Hematopoietic multipotent progenitor cell treated with erythropoietin and hydrocortisone succinate and interleukin-3 and kit ligand, for 17 days (in vitro differentiated cells): ENCODE measurements at places on chromosomes 1 and 21.

- no peak for DNase-seq
Measured at GRCh38 chr21:39849014-39849655, 18.1 kb upstream of the PCP4 start.

GRCh38 chr1:210340311-210340710 lies 11.6 kb downstream of the HHAT start:
- DNase-seq: no peak

GRCh38 chr1:204475656-204476432 lies 18.8 kb downstream of the PIK3C2B start:
- DNase-seq: no peak

GRCh38 chr1:94592571-94592920 lies 51.0 kb upstream of the F3 start:
- DNase-seq: no peak

GRCh38 chr1:36306210-36306901 lies at the start of gene SH3D21:
Gene SH3D21 (plus strand): TSS chr1:36306368. CDS start chr1:36306421, 53 bp downstream.
- no peak for DNase-seq

DNA sequence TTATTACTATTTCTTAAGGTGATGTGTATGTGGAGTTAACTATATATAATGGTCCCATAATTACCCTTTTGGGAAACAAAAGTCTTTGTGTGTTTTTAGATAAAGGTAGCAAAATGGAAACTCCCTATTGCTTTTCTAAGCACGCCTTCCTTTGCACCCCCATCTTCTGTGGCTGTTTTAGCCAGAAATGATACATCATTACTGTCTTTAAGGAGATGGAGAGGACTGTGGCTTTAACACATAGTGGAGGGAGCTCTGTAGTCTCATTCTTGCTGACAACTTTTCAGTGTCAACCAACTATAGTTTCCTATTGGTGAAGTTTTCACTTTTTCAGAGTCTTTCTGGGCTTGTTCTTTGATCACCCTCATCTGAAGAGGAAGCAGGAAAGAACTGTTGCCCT lies 1.0 kb downstream of the APOBEC4 start:
- DNase-seq: no peak

- peak; percentile 86 for DNase-seq
Measured at GRCh38 chr1:40404670-40405462, 31.3 kb downstream of the SMAP2 start.

DNA sequence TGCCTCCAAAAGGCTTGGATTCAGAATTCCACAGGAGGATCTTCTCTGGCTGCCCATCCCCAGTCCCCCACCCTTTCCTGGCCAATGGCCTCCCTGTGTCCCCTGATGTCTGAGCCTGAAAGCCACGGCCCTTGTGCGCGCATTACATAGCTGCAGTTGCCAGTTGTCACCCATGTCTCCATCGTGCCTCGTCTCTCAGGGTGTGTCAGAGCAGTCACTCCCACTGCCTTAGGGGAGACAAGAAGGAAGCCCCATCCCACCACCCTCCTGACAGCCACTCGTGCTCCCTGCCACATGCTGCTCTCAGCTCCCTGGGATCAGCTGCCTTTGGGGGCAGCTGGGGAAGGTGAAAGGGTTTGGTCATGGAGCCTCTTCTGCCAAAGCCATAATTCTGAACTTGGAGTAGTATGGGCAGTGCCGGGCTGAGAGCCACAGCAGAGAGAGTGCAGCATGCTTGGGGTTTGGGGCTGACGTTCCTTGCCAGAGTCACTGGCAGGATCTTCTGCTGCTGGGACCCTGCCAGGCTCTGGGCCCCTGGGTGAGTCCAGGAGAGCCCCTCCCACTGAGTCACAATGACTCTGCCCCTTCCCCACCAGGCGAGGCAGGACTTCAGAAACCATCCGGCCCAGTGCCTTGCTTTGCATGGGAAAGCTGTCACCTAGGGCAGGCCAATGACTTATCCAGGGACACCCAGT lies 285.9 kb upstream of the VAMP3 start:
- no peak for DNase-seq

DNA sequence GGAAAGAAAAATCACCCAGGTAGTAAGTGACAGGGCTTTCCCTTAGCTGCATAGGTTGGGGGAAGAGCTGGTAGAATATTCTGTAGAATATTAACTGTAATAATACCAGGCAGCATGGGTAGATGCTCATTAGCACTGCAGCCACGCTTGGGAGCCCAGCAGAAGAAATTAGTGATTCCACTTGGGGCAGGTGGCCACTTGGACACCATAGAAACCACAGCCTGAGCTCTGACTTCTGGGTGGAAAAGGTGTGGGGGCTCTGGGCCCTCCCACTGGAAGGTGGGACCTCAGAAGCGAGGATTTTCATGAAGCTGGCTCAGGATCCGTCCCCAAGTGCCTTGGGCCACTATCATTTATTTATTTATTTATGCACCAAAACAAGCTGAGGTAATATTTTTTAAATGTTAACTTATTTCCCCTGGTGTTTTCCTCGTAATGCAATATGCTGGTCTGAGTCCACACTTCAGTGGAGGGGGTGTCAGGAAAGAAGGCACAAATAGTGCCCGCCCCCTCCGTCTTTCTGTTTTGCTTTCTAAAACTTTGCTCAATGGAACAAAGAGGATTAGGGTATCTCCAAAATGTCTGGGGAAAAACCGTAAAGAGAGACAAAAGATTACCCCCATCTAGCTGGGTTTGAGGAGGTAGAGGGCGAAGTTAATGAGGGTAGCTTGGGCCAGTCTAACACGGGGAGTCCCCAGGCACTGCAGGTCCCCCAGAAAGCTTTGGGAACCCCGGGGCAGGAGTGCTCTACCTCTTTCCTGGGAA lies 75.2 kb upstream of the GADD45A start:
- no peak for DNase-seq

DNA sequence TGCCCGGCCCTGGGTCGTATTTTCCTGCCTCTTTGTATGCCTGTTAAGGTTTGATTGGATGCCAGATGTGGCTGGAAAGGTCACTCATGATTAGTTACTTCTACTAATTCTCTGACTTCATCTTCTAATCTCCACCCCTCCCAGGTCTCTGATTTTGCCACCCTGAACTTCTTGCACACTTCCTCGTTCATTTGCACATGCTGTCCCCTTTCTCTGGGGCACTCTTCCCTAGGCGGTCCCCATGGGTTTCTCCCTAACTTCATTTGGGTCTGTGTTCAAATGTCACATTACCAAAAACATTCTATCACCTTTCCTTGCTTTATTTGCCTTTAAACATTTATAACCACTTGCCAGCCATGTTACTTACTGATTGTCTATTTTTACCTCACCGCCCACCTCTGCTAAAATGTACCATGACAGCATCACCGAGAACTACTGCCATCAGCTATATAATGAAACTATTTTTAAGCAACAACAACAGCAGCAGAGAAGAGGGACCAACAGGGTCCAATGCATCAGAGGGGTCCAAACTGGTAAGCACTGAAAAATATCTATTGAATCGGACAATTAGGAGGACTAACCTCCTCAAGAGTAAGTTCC lies 45.8 kb upstream of the FMOD start:
- DNase-seq: no peak

GRCh38 chr1:220843481-220844011 lies 35.7 kb upstream of the HLX start:
- DNase-seq: no peak

DNA sequence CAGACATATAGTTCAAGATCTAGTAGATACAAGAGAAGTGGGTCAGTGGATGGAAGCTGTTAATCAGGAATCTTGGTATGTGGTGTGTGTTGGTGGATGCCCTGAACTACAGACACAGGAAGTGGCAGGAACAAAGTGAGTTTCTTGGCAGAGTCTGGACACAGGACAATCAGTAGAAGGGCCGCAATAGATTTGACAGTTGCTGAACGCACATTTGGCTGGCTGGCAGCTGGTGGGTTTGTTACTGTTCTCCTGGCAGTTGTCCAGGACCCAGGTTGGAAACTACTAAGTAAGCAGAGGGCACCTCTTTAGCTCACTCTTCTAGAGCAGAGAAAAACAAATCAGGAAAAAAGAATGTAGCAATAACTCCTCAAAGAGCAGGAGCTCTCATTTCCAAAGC lies 13.2 kb downstream of the KRTAP26-1 start:
- DNase-seq: no peak

DNA sequence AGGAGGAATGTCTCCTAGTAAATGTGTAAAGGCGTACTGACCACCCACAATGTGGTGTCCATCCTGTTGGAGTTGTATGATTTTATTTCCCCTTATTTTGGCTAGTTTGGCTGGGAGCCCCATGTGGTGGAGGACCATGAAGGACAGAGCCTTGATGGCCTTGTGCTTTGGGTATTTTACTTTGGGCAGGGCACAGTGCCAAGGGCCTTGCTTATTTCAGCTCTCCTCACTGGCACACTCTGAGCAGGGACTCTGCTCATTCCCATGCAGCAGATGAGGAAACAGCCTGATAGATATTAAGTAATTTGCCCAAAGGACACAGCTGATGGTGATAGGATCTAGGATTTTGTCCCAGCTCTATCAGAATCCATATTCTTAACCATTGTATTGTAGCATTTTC lies 50.2 kb downstream of the SMYD2 start:
- no peak for DNase-seq
